ENCODE measurements at places on chromosomes 12 and 14. TPM values are rescaled to one million over a fixed set of nuclear protein-coding genes. Genes with fewer than 3 reads are reported as not detected.

- DNase-seq = no peak
Observed at GRCh38 chr14:104610749-104611310, 6.3 kb upstream of the TMEM179 start.

- DNase-seq = no peak
Observed at GRCh38 chr12:110317911-110318310, 36.9 kb downstream of the ATP2A2 start.

DNA sequence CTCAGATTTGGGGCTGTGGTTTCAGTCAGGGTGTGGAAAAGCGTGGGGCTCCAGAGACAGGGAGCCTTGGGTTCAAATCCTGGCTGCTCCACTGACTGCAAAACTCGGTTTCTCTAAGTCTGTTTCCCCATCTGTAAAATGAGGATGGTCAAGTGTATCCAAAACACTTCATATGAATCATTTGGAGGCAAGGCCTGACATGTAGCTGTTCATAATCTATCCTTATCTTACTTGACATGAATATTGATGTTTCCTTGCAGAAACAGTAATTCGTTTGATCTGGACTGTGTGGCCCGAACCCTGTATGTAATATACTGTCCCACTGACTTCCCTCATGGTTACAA lies 1.5 kb upstream of the CCDC63 start:
- DNase-seq = no peak

DNA sequence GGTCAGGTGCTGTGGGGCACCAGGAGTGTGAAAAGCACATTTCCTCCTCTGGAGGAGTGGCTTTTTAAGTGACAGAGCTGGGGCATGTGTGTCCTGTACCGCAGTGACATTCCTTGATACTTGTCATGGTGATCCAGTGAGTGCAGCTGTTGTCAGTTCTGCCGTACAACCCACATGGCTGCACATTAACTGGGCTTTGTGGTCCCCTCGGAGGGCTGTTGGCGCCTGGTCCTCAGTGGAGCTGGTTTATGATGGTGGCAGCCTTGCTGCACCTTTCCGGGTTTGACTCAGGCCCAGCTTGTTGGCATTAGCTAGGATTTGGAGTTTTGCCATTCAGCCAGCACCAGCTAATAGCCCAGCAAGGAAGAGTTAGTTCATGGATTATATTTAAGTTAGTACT lies 77.0 kb downstream of the SLC25A47 start:
- no peak for DNase-seq

- DNase-seq = peak; percentile 46
Observed at GRCh38 chr14:55580470-55581341, 699 bp downstream of the KTN1 start.

GRCh38 chr14:88463318-88463717 lies 77.9 kb downstream of the SPATA7 start:
- no peak for DNase-seq

- DNase-seq = no peak
Observed at GRCh38 chr12:21980544-21980943, 39.3 kb upstream of the ABCC9 start.

GRCh38 chr14:76647697-76648298 lies 113.5 kb upstream of the VASH1 start:
- DNase-seq = no peak

DNA sequence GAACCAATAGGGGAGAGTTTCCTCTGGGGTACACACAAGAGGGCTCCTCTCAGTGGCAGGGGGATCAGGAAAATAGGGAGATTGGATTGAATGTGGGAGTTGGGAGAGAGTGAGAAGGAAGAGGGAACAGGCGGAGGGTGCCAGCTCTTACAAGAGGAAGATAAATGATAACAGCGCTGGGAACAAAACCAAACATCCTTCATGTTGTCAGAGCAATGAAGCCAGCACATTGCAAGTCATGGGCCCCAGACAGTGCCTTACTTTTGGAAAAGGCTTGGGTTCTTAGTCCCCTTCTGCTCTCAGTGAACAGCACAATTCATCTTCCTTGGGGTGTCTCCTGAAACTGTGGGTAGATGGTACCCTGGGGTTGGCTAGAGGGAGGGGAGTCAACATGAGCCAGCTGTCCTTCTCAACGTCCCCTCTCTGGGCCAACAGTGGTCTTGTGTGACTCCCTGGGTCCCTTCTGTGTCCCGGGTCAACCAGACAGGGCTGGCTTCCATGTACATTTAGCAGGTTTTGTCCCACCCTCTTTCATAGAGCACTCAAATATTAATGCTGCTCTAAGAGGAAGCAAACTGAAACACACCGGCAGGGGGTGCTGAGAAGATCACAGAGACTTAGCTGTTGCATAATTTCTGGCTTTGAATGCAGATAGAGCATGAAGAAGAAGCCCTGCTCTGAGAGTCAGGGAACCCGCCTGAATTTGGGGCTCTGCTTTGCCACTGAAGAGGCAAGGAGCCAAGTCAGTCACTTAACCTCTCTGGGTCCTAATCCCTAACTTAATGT lies 138.5 kb downstream of the ESRRB start:
- DNase-seq = no peak

GRCh38 chr14:98966016-98966415 lies 306.0 kb downstream of the BCL11B start:
- DNase-seq = no peak

GRCh38 chr12:111529424-111530368 lies 69.4 kb downstream of the ATXN2 start:
- DNase-seq = peak; percentile 30

Gene NFE2
- 0.40 TPM for total RNA-seq

Gene DTX3
- 17.6 TPM for total RNA-seq

Gene LTBP2
- total RNA-seq = 42.8 TPM

Gene B4GALNT3
- total RNA-seq = 3.8 TPM
